Lower lobe of right lung (tissue), 2 donors: ENCODE measurements at places on chromosomes 6 and 20. TPM values are rescaled to one million over a fixed set of nuclear protein-coding genes. Genes with fewer than 3 reads are reported as not detected.

The BCAS1 gene
- total RNA-seq, result 2.8 TPM

The DSE gene
- total RNA-seq, result 59.7 TPM

The DEFB132 gene
- total RNA-seq, result not detected

GRCh38 chr6:117504478-117505144, 22.1 kb downstream of the DCBLD1 start:
- no peak for DNase-seq

DNA sequence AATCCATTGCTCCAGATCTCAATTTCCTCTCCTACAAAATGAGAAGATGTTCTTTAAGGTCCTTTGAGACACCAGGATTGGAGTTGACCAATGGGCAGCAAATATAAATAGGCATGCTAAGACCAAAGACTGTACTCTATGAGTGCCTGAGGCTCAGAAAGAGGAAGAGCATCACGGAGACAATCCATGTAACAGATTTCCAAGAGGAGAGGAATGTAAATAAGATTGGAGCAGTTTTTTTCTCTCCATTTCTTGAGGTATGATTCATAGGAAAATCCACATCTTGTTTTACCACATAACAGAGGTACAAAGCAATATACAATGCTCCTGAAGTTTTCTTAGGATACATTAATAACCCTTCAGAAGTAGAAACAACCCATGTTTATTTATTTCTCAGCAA, 109.8 kb downstream of the UBE3D start:
- DNase-seq, result no peak

DNA sequence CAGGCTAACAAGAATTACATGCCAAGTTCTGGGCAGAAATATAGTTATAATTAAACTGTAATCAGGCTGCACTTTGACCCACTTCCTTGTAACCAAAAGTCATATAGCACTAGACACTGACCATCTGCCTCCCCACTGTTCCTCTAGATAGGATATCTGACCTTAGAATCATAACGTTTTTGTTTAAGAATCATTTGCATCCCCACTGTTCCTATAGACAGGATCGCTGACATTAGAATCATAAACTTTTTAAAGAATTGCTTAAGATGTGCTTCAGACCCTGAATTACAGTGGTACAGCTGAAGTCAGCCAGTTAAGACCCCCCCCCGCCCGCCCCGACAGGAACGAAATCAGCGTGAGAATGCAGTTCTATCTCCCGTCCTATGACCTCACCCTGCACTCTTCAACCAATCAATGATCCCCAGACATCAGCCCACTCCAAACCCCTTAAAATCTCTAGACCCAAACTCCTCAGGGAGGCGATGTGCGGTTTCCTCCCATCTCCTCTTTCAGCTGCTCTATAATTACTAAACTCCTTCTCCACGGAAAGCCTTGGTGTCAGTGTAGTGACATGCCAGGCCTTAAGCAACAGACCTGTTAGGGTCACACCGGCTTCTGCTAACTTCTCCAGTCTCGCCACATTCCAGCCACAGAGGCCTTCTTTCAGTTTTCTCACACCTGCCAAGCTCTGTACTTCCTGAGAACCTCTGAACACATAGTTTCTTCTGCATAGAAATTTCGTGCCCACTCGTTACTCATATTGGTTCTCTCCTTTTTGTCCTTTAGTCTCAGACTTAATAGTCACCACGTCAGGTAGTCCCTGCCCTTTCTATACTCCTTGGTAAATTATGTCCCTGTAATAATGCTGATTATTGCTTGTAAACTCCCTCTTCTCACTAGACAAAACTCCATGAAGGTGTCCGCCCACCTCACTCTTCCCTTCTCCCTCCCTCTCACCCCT, 93.5 kb downstream of the DTNBP1 start:
- DNase-seq, result no peak

- no peak for DNase-seq
Observed at GRCh38 chr6:6556738-6557503, 31.6 kb upstream of the LY86 start.
